Activated CD4-positive, alpha-beta T cell treated with anti-CD3 and anti-CD28 coated beads, Interleukin-2, amount 50 U/mL, for 4 hours (primary cell): ENCODE measurements at places on chromosomes 1 and 21.

- DNase-seq = no peak
Observed at GRCh38 chr1:64983110-64983509, 16.8 kb upstream of the JAK1 start.

DNA sequence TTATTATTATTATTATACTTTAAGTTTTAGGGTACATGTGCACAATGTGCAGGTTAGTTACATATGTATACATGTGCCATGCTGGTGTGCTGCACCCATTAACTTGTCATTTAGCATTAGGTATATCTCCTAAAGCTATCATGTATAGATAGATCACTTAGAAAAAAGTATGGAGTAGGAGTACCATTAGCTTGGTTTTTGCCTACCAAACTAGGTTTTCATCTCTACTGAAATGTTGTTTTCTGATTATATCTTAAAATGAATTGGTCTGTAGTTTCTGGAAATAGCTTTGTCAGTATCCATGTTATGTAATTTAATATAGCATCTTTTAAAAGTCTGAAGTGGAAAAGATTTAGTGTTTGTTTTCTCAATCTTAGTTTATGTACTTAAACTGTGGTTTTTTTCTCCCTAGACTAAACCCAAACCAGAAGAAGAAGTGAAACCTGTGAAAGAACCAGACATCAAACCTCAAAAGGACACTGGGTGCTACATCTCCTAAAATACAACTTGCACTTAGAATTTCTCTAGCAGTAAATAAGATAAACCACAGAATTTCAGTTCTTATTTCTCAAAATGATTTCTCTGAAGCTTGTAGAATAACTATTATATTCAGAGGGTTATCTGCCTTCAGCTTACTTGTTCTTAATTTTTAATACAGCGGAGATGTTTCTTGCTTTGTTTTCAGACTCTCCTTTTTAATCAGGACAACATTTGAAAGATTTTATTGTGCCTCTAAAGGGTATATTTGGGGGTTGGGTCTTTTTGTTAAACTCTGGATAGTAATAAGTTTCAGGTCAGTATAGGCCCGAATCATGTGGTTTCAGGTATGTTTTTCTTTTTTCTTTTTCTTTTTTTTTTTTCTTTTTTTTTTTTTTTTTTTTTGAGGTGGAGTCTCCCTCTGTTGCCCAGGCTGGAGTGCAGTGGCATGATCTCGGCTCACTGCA lies 4.5 kb upstream of the FAM177B start:
- DNase-seq = no peak

GRCh38 chr1:25569597-25570396 lies 26.4 kb downstream of the LDLRAP1 start:
- no peak for DNase-seq

DNA sequence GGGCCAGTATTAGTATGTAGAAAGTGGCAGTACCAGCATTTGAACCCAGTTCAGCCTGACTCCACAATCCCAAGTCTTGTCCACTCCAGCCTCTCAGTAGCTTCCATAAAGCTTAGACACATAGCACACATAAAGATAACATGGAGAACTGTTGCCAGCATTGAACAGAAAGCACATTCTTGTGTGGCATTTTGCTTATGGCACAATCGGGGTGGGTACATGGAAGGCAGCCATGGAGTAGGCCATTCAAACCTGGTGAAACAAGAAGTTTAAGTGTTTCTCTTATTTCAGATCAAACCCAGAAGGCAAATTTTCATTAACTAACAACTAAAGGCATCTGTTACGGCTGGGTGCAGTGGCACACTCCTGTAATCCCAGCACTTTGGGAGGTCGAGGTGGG lies 102.7 kb downstream of the HIVEP3 start:
- no peak for DNase-seq

DNA sequence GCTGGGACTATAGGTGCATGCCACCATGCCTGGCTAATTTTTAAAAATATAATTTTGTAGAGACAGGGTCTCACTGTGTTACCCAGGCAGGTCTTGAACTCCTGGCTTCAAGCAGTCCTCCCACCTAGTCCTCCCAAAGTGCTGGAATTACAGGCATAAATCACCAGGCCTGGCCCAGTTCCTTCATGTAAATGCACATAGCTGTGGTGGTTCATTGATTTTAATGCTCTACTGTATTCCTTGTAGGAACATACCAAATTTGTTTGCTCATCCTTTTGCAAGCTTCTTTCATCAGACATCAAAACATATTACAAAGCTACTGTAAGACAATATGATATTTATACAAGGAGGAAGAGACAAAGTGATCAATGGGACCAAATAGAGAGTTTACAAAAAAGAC lies 237.5 kb upstream of the ESRRG start:
- DNase-seq = no peak

DNA sequence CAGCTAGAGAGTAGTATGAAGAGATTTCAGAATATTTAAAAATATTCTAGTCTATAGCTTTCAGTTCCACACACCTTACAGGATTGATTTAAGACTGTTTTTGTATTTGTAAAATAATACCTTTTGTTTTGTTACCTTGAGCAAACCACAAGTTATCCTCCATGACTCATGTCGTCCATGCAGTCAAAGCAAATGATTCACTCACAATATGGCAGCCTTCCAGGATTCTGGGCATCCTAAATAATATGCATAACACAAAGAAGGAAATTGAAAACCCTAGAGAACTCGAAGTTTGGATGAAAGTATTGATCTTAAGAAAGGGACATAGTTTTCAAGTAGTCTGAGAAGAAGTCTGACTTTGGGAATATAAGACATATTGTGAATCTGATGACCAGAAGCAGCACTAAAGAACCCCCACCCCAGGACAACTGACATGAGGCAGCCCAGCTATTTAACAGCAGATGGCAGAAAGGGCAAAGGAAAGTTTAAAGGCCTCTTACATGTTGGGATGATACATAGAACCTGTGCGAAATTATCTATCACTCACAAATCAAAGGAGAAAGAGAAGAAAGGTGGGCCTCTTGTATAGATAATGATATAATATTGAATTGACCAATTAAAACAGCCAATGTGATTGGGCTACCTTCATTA lies 857.9 kb downstream of the BRINP3 start:
- no peak for DNase-seq

DNA sequence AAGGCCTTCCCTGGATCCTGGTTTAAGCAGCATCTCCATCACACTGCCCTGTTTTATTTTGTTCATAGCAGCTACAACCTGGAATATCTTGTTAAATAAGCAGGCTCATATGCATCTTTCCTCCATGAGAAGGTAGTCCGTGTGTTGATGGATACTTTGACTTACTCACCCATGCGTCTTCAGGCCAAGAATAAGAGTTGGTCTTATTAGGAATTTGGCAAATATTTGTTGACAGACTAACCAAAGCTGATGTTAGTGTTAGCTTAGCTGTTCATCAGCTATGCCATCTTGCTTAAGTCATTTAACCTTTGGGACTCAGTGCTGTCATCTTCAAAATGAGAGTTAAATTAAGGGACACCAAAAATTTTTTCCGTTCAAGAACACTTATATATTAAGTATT lies 59.2 kb downstream of the SASS6 start:
- no peak for DNase-seq

GRCh38 chr1:40475268-40475667 lies 1.8 kb upstream of the ZFP69 start:
- DNase-seq = no peak

GRCh38 chr1:207740207-207740606 lies 11.6 kb upstream of the CD46 start:
- no peak for DNase-seq

DNA sequence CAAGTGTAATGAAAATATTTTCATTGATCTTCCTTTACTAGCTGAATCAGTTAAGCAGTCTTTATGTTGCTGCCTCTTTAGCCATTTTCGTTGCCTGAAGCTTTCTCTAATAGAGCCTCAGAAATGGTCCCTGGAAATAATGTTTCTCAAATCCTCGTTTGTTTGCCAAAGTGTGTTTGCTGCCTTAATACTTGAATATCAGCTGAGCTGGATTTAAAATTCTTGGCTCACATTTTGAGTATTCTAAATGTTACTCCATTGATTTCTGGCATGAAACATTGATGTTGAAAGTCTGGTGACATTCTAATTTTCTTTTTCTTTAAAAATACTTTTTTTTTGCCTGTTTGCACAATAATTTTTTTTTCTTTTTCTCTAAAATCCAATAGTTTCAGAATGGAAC lies 84.6 kb upstream of the SERBP1 start:
- no peak for DNase-seq

DNA sequence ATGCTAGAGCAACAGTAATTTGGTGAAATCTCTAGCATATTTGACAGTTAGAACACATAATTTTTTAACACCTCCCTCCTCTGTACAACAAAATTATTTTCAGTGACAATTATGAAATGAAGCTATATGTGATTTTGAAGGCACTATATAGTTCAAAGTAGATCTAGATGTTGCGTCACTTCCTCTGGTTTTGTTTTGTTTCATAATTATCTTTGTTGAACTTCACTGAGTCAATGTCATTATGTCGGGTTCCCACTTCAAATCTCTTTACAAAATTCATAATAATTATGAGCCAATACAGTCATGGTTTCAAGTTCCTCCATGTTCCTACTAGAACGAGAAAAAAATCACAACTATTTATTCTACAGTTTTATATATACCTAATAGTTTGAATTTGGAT lies 254.8 kb upstream of the PLXNA2 start:
- no peak for DNase-seq

DNA sequence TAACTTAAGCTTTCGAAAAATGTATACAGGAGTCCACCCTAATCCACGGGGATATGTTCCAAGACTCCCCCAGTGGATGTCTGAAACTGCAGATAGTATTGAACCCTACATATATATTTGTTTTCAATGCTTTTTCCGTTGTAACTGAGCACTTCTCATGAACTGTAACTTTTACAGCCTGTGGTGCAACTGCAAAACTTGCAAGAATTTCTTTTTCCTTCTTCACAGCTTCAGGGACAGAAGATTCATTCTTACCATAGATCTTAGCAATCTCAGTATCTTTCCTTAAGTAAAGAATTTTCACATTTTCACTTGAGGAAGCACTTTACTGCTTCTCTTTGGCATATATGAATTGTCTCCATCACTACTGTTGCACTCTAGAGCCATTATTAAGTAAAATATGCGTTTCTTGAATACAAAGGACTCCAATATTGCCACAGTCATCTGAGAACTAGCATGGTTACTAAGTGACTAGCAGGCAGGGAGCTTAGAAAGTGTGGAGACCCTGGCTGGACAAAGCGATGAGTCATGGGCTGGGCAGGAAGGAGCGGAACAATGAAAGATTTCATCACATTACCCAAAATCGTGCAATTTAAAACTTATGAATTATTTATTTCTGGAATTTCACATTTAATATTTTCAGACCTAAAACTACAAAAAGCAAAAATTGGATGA lies 14.1 kb downstream of the DPYD start:
- no peak for DNase-seq

DNA sequence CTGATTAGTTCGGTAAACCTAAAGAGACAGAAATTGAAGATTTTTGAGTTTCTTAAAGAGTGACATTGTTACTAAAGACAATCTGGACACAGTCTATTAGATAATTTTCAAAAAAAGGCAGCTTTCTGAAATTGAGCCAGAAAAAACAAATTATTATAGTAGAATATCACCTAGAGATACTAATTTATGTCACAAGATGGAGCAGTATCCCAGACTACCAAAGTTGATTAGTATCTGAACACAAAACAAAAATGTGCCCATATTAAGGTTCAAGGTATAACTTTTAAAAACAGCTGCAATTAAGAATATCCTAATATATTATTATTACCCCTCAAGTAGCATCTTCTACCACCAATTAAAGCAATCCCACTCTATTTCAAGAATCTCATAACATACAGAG lies 40.5 kb upstream of the SYT2 start:
- no peak for DNase-seq

DNA sequence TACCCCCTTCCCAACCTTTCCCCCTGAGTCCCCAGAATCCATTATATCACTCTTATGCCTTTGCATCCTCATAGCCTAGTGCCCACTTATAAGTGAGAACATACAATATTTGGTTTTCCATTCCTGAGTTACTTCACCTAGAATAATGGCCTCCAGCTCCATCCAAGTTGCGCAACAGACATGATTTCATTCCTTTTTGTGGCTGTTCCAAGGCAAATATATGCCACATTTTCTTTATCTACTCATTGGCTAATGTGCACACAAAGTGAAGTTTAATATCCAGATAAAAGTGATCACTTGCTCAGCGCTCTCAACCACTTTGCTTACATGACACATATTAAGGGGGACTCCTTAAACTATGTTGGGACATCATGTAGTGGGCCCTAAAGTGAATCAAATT lies 72.4 kb upstream of the TIAM1 start:
- DNase-seq = no peak

GRCh38 chr1:116390195-116390594 lies 17.2 kb downstream of the ATP1A1 start:
- DNase-seq = peak; percentile 26

GRCh38 chr1:220378571-220379302 lies 106.5 kb upstream of the RAB3GAP2 start:
- DNase-seq = no peak

DNA sequence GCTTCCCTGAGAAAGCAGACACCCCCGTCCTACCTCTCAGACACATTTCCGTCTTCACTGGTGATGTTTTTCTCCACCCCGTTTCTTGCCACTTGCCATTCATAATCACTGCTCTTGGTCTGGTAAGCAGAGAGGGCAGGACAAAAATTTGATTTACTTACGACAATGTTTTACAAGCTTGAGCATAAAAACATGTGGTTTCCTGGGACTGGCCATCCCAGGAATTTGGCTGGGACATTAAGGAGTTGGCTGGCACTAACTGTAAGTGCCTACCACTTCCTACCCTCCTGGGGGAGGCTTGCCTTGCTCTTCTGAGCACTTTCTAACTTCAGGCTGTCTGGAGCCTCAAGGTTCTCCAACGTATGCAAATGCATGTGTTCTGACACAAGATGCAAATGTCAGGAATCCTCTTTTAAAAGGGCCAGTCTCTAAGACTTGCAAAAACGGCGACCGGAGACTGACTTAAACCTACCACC lies 24.2 kb downstream of the ZBTB18 start:
- no peak for DNase-seq

DNA sequence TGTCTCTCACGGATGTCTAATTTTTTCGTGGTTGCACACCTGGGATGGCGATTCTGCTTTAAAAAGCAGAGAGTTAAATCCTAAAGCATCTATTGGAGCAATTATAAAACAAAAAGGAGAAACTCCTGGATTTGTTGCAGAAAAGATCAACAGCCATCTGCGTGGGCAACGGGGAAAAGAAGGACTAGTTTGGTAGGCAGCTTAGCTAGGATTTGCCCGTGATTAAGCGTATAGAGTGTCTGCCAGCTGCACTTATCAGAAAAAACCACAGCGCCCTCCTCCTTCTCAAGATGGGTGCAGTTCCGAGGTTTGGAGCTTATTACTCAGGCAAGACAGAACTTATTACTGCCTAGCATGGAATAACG lies 526 bp upstream of the SLC25A24 start:
- DNase-seq = peak; percentile 33

DNA sequence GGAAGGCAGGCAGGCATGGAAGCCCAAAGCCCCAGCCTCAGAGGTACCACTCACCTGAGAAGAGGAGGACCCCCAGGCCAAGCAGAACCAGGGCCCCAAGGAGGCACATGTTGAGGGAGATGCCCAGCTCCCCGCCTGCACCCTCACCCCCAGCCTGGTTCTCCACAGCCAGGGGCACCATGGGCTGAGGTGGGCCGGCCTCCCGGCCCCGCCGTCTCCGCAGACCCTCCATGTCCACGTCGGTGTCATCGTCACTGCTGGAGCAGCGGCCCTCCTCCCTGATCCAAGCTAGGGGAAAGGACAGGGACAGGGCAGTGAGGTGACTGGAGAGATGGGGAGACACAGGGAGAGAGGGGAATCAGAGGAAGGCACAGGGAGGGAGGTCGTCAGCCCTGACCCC lies 7.8 kb downstream of the PBXIP1 start:
- no peak for DNase-seq

GRCh38 chr1:32695098-32695904 lies 7.3 kb downstream of the SYNC start:
- no peak for DNase-seq
